ENCODE measurements at places on chromosomes 2 and 18.
A peak's percentile ranks its signal among the peaks of the same experiment; 100 is the strongest.

DNA sequence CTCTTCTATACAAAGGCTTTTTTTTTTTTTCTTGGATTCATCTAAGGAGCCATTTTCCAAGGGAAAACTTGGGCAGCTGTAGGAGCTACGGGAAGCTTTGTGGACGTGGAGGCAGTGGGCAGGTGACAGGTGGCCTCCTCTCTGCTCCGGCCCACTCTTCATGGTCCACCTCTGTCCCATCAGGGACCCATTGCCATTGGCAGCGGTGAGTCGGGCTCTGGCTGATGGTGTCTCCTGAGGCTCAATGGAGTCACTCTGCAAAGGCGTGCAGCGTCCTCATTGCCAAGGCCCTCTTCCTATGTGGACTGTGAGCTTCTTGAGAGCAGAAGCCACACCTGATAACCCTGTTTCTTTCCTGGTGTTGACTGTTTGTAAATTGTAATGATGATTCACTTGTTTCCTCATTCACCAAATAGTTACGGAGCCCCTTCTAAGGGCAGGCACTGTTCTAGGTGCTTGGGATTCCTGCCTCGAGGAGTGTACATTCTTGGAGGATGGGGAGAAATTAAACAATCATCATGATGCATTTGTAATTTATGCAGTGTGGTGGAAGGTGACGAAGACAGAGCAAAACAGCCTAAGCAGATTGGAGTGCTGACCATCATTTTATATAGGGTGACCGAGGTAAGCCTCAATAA is 240.3 kb upstream of the HS6ST1 start:
- DNase-seq, result no peak

GRCh38 chr2:184596819-184597411 is 1.4 kb upstream of the ZNF804A start:
- DNase-seq, result no peak

- DNase-seq, result no peak
Measured at GRCh38 chr2:88265352-88266303, 95.5 kb downstream of the THNSL2 start.

- DNase-seq, result peak; percentile 82
Measured at GRCh38 chr2:190648289-190649034, 421 bp upstream of the NAB1 start.

- no peak for DNase-seq
Measured at GRCh38 chr2:74576863-74577229, 22.3 kb downstream of the DOK1 start.

DNA sequence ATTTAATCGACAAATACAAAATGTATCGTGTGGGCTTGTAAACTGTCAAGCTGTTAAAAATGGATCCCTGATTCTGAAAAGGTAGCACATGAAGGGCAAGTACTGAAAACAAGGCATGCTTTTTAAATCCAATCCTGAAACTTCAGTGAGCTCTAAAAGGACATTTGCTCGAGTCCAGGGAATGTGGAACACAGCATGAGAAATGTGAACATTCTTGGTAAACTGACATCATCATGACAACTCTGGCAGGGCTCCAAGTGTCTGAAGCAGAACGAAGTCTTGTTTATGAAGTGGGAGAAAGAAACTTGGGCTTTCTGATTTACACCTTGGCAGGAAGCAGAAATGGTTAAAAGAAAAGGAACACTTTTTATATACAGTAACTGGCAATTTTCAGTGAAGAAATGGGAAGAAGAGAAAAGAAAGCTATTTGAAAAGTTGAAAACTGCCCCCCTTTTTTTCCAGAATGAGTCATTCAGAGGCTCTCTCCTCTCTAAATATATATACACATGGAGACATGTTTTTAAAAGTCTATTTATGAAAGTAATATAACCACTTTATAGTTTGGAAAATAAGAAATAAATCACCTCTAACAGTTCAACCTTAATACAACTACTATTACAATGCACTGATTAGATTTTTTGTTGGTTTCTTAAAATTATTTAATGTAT is 120.8 kb downstream of the GAREM1 start:
- no peak for DNase-seq

GRCh38 chr2:38106405-38107094 is 30.6 kb upstream of the CYP1B1 start:
- no peak for DNase-seq

GRCh38 chr2:101509499-101510284 is 34.8 kb upstream of the RFX8 start:
- no peak for DNase-seq

DNA sequence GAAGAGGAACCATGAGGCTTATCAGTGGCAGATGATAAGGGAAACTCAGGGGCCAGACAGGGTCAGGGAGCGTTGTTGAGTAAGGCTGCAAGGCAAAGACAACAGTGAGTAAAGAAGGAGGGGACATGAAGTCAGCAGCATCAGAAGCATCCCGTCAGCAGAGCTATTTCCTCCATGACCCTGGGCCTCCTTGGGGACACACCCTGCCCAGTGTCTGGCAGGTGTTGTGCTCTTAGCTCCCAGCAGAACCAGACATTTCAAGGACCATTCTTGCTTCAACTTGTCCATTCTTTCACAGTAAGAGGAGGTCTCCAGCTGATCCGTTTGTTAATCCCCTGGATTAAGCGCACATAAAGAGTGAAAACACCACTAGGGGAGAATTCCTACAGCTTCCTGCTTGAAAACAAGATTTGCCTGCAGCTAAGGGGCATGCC is 88.7 kb upstream of the MEIS1 start:
- DNase-seq, result no peak

- DNase-seq, result no peak
Measured at GRCh38 chr18:76446321-76447257, 48.5 kb downstream of the ZNF516 start.

GRCh38 chr2:159262904-159263303 is 23.6 kb downstream of the WDSUB1 start:
- no peak for DNase-seq

DNA sequence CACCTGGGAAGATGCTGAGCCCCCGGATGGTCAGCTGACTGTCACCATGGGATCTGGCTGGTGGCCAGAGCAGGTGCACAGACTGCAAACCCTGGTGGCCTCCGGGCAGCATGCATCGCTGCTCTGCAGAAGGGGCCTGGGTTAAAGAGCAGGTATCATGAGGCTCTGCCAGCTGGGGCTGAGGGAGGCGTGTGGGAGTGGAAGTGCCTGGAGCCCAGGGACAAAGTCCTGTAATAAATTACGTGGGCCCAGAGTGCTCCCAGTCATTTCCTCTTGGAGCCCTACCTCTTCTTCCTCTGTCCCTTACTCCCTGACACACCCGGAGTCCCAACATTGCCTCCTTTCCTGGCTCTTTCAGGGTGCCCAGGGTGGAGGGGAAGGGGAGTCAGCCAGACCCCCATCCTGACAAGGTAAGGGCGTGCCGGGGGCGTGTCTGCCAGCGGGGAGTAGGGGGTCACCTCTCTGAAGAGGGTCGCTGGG is at the start of gene MYO7B:
Gene MYO7B (plus strand): TSS at position 262 of the 480 bp plus-strand sequence. CDS start 24,040 bp downstream, outside the sequence.
- DNase-seq, result no peak

DNA sequence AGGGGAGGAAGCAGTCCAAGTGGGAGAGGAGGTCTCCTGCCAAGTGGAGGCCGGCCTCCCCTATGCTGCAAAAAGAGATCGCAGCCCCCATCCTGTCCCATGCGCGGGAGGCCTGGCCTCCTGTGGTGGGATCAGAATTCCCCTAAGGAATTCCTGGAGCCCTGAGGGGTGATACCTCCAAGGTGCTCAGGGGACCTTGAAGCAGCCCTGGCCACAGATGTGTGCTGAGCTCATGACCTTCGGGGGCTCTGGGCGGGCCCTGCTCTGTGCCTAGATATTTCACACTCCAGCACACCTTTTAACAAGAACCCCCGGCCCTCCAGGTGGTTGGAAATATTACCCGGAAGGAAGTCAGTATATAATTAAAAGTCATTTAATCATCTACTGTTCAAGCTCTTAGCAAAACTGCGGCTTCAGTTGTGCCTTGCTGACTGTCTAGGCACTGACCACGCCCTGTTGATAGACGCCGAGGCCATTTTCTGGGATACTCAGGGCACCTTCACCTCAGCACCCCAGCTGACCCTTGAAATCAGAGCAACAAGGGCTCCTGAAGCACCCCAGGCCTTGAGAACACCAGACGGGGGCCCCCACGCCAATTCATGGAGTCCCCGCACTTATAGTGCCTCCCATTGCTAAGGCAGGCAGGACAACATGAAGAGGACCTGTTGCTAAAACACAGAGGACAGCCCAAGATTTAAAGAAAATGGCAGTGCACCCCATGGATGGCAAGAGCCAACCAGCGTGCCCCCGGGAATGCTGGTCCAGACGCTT is 119.1 kb downstream of the NDUFA10 start:
- DNase-seq, result no peak

DNA sequence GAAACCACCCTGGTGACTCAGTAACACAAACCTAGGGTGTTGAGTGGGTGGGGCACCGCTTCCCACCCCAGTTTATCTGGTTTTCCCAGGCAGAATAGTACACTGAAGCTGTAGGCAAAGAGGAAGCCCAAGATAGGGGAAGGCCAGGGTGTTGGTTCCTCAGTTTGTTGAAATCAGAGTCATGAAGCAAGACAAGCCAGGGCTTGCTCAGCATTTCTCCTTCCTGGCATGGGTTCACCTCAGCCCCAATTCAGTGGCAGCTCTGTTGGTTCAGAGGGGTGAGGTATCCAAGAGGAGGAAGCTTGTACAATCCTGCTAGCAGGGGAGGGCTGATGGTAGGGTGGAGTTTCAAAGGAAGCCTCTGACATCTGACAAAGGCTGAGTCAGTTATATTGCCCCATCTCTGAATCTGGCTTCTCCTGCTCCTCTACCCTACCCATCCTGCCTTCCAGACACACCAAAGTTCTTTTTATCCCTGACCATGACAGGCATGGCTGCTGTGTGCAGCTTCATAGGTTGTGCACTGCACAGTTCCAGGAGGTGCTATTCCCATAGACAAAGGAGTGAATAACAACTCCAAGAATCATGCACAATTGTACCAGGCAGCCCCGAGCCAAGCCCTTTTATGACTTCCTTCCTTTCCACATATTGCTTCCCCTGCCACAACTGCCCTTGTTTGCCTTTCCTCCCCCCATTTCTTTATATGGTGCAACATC is 24.9 kb upstream of the RAB10 start:
- DNase-seq, result no peak

DNA sequence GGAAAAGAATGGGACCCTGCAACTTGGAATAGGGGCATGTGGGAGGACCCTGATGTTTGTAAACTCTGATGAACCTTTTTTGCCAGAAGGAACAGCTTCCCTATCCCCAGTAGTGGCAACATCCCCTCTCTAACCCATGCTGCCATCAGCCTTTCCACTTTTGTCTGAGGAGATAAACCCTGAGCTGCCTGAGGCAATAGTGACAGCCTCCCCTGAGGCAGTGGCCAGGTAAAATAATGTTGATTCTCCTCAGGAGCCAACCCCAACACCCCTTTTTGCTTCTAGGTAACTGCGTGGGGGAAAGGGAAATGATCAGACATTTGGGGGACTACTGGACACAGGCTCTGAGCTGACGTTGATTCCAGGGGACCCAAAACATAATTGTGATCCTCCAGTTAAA is 106.8 kb upstream of the NPAS2 start:
- no peak for DNase-seq

- no peak for DNase-seq
Measured at GRCh38 chr2:223113161-223113560, 61.2 kb downstream of the KCNE4 start.

- no peak for DNase-seq
Measured at GRCh38 chr18:45166341-45166835, 448.9 kb upstream of the SLC14A2 start.

DNA sequence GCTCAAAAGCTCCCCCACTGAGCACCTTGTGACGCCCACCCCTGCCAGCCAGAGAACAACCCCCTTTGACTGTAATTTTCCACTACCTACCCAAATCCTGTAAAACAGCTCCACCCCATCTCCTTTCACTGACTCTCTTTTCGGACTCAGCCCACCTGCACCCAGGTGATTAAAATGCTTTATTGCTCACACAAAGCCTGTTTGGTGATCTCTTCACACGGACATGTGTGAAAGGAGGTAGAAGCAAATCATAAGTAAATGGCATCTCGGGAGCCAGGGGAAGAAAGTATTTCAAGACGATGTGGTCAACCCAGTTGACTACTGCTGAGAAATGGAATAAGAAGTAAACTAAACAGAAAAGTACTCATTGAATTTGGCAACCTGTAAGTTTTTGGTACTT is 11.2 kb upstream of the NCKAP1 start:
- DNase-seq, result no peak

DNA sequence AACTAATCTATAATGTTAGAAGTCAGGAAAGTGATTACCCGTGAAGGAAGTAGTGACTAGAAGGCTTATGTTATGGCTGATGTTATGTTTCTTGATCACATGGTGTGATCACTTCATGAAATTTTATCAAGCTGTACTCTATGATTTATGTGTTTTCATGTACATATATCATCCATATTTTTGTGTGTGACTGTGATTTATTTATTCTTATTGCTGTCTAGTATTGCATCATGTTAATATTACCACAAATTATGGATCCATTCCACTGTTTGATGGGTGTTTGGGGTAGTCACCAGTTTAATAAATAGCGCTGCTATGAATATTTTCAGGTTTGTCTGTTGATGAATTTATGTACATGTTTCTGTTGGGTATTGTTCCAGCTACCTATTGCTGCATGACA is 59.4 kb downstream of the SH2D6 start:
- DNase-seq, result no peak

DNA sequence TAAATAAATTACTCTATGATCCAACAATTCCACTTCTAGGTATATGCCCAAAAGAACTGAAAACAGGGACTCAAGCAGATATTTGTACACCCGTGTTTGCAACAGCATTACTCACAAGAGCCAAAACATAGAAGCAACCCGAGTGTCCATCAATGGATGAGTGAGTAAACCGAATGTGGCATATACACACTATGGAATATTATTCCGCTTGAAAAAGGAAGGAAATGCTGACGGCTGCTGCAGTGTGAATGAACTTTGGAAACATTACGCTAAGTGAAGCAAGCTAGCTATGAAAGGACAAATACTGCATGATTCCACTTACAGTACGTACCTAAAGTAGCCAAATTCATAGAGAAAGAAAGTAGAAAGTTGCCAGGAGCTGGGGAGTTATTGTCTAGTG is 32.2 kb downstream of the MREG start:
- no peak for DNase-seq

DNA sequence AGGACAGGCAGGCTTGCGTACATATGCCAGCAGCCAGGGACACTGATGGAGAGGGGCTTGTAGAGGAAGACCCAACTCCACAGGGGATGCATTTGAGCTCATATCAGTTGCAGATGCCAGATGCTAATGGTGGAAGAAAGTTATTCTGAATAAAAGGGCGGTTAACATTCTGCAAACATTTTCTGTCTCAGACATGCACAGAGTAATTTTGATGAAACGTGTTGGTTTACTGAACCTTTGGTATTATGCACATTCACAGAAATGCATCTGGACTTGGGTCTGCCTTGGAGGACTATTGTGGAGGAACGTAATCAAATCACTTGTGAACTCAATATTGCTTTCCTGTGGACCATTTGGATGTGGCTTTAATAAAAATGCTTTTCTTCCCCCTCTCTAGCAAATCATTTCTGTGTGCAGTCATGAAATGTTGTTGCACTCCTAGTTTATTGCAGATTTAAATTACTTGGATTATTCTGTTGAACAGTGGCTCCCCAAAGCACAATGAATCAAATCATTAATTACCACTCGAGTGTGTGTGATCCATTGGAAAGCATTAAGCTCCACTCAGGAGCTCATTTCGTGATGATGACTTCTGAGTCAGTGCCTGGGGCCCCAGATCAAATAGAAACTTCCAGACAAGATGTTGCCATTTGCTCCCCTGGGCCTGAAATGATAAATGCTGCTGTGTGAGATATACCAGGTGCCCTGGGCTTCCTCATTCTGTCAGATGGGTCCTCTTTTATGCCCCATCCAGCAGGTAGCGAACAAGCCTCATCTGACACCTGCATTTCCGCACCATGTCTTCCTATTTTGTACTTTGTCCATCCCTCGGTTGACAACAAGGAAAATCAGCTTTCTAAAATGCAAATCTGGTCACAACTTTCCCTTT is 697.0 kb upstream of the HS6ST1 start:
- DNase-seq, result no peak

GRCh38 chr2:45857867-45858520 is 206.5 kb downstream of the PRKCE start:
- no peak for DNase-seq
